ENCODE measurements at places on chromosomes 7 and 10. TPM values are rescaled to one million over a fixed set of nuclear protein-coding genes. Genes with fewer than 3 reads are reported as not detected.
A peak's percentile ranks its signal among the peaks of the same experiment; 100 is the strongest.

DNA sequence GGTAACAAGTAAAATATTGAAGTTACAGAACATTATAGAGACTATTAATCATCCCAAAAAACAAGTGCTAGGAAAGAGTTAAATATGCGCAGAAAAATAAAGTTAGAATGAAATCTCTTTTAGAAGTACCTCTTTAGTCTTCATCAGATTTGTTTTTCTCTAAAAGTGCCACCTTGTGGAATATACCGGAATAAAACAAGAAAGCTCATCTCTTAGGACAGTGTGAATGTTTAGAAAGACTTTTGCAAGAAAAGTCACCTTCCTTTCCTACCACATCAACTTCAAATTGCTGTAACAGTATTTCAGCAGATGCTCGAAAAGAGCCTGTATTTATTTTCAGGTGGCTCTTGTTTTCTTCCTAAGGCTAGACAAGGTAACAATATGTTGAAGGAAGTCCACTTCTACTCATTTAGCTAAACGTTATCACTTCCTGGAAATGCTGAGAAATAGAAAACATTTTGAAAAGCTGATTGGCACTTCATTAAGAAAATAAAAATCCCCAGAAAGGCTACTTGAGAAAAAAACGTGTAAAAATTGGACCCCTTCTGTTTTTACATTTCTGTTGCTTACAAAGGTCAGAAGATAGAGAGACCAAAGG, 19.8 kb upstream of the FAM133B start:
- DNase-seq = peak; percentile 37

GRCh38 chr7:158125721-158126120, 461.9 kb downstream of the PTPRN2 start:
- no peak for DNase-seq

- no peak for DNase-seq
Measured at GRCh38 chr10:123783296-123783695, 108.3 kb downstream of the CPXM2 start.

GRCh38 chr10:73876566-73876965, 2.2 kb upstream of the CAMK2G start:
- no peak for DNase-seq

GRCh38 chr10:110029450-110029849, 21.7 kb downstream of the ADD3 start:
- no peak for DNase-seq

GRCh38 chr7:87426160-87426559, 49.3 kb downstream of the ABCB4 start:
- DNase-seq = no peak

DNA sequence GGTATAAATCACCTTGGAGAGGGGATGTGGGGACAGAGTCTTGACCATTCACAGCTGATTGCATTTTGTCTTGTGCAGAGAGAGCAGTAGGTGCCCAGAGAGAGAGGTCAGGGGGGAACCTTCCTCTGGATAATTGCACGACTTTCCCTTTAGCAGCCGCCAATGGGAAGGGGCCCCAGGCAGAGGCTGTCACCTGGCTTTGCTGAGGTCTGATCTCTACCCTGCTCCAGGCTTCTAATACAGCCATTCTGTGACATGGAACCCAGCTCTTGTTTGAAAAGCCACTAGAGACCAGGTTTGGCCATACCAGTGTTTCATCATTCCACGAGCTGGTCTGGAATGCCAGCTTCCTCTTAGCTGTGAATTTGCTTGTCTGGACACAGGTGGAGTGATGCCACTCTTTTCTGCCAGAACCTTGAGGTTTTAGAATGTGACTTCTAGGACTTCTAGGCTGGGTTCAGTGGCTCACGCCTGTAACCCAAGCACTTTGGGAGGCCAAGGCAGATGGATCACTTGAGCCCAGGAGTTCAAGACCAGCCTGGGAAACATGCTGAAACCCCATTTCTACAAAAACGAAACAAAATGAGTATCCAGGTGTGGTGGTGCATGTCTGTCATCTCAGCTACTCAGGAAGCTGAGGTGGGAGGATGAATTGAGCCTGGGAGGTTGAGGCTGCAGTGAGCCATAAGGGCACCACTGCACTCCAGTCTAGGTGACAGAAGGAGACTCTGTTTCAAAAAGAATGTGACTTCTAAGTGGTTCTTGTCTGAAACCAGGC, 159.9 kb downstream of the CAMK1D start:
- no peak for DNase-seq

GRCh38 chr10:109205929-109206585, 717.3 kb downstream of the XPNPEP1 start:
- no peak for DNase-seq

- no peak for DNase-seq
Measured at GRCh38 chr10:99533496-99534449, 1.0 kb downstream of the NKX2-3 start.

GRCh38 chr10:118977835-118978234, 51.7 kb upstream of the NANOS1 start:
- DNase-seq = no peak

The PRSS37 gene
- total RNA-seq = not detected

Data from G401 (cell line).